Erythroblast (primary cell): ENCODE measurements at places on chromosomes 7 and 10.

GRCh38 chr10:132961787-132962622, 19.6 kb upstream of the CFAP46 start:
- DNase-seq: peak; percentile 36

DNA sequence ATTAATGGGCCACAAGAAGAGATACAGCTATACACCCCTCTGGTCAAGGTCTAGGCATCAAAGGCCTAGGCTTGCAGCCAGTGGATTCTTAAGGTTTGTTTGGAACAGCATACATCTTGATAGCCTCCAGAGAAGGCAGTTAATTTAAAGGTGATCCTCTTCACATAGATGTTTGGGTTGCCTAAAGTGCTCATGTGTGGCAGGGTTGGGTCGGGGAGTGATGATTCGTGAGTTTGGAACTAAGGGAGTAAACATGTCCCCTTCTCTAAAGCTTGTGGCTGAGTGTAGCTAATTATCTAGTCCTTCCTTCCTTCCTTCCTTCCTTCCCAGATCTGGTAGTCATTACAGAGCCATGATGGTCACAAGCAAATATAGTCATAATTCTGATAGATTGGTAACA, 12.4 kb downstream of the PCLO start:
- DNase-seq: no peak

GRCh38 chr10:86580521-86580891, 58.9 kb upstream of the WAPL start:
- no peak for DNase-seq

DNA sequence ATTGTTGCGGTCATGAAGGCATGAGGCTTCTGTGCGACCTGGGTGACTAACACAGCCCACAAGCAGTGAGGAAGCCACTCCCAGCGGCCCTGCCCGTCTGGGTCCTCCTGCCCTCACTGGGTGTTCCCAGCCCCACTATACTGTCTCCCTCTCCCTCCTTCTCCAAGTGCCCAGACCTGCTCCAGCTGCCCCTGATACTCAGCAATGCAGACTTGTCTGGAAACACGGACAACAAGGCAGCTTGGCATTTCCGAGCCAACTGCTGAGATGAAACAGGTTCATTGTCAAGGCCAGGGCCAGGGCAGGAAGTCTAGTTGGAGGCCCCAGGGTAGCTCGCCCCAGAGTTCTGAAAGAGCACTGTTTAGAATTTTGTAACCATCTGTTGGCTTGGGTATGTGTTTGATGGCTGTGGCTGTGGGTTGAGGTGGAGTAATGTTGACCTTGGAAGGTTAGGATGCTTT, 95.7 kb downstream of the RBM20 start:
- no peak for DNase-seq

DNA sequence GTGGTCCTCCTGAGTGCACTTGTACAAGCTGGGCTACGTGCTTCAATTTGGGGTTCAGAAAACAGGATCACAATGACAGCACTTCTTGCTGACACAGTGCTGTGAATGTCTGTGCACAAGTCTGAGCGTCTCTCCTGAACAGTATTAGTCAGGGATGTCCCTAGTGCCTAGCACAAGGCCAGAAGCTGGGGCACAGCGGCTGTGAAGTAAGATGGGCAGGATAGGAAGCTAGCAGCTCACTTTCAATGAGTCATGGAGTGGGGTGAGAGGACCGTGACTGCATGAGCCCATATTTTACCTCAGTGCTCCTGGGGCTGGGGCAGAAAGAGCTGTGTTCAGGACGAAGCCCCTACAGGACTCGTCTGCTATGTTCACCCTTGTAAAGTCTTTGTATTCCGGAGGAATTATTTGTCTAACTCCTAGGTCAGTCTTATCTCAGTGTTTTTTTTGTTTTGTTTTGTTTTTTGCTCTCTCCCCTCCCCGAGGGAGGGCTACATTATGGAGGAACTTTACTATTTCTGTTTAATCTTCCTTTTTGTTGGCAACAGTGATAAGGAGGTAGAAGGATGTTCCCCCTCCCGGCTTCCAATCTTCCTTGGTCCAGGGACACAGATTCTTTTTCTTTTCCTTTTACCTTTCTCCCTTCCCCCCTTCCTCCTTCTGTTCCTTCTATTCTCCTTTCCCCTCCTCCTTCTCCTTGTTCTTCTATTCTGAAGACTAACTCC, 2.8 kb upstream of the LRMDA start:
- DNase-seq: no peak

- DNase-seq: peak; percentile 87
These were observed 20.0 kb downstream of the VSIR start for GRCh38 chr10:71753091-71753959.

DNA sequence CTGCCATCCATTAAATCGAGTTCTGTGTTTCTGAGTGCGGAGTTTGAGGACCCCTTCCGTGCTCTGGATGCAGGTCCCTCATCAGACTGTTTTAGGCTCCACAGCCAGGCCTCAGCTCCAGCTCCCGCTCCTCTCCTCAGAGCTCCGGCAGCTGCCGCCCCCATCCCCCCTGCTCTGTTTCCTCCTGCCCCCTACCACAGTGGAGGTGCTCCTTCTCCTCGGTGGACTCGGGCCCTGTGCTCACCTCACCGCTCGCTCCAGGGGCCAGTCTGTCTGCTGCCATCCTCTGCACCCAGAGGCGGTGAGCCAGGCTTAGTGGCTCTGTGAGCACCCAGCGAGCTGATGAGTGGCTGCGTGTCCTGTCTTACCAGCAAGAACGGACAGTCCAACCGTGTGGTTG, 21.4 kb upstream of the PRKAR1B start:
- DNase-seq: no peak

DNA sequence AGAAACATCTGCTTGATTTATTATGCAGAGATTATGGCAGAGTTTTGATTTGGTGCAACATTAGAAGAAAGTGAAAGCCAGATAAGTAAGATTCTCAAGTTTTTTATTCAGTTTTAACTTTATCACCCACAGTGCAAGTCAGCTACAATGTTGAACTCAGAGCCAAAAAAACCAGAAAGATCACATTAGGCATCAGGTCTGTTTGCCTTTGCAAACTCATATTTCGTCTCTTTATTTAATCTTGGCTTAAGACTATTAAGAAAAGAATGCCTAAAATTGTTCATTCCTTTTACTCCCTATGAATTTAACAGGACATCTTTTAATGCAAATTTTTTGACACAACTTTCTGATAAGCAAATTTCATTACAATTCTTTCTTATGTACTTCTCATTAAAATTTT, 76.0 kb upstream of the TMEM26 start:
- DNase-seq: no peak

- DNase-seq: no peak
These were observed 34.5 kb upstream of the CYP26C1 start for GRCh38 chr10:93026072-93026471.

- no peak for DNase-seq
These were observed 310.1 kb upstream of the SORCS1 start for GRCh38 chr10:107474650-107475049.

DNA sequence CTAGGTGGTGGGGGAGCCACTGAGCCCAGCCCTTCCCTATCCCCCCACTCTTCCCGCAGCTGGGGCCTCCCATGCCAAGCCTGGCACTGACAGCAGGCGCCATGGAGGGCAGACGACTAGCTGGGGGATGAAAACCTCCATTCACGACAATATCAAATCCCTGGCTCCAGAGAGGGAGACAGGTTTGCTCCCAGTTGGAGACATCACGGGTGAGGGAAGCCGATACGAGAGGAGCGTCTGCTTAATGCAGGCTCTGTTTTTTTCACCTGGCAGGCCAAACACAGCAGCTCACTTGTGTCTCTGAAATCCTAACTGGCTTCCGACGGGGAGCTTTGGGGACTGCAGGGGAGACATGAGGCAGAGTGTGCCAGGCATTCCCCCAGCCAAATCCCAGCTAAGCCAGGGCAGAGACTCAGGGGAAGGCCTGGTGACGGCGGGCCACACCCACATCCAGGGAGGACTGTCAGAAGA, 307.4 kb upstream of the ZMIZ1 start:
- no peak for DNase-seq

GRCh38 chr7:157805713-157806112, 468.9 kb downstream of the DNAJB6 start:
- no peak for DNase-seq

DNA sequence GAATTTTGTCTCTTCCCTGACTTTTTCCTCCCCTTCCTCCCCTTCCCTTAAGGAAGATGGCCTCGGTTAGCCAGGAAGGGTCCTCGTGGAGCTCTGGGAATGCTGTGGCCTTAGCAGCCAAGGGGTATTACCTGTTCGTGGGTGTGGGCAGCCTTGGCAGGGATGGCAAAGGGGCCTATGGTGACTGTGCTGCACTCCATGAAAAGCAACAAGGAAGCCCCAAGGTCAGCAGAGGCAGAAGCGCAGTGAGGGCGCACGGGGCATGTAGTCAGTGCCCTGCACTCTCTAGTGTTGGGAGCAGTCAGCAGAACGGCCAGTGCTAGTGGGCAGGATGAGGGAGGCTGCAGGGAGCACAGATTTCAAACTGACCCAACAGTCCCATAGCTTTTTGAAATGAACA, 191.8 kb downstream of the ADARB2 start:
- DNase-seq: no peak

DNA sequence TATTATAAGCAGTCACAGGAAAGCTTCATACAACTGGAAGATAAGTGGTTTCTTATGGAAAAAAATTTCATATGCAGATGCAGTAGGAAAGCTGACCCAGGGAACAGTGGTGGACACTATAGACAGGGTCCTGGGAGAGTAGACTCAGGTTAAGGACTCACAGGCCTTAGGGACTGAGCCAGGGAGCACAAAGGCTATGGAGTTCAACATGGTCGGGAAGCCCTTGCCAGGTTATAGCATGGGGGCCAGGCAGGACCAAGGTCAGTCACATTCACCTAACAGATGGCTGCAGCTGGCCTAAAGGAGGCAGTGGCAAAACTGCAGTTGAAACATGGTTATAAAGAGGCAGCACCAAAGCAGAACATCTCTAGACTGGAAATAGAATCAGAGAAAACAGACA, 54.9 kb upstream of the UNC5B start:
- DNase-seq: no peak

DNA sequence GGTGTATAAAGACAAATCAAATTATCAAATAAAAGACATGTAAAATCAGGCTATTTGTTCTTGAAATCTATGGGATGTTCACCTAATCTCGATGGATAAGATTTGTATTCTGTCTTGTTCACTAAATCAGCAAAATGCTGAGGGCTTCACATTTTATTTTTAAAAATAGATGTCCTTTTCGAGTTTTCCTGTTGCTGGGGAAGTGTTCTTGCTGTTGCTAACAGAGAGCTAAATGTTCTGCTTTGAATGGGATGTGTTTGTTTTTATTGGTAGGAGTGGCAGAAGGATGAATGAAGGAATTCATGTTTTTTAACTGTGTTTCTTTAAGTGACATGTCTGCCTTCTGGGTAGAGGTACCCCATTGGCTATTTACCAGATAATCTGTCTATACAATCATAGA, 7.3 kb upstream of the SNX13 start:
- no peak for DNase-seq
